ENCODE measurements at places on chromosomes 4 and X.

- DNase-seq, result no peak
Measured at GRCh38 chr4:119550857-119551532, 77.6 kb downstream of the PDE5A start.

DNA sequence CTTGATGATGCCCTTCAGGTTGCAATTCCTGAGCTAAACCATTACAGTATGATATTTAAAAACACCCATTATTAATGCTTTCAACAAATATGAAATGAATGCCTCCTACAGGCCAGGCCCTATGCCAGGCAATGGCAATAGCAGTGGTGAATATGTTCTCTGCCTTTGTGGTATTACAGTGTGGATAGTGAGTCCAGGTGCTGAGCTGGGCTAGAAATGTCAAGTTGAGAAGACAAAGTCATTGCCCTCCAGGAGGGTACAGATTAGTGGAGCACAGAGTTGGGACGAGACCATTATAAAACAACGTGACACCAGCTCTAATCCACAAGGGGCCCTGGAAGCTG, 81.9 kb downstream of the RBM47 start:
- DNase-seq, result no peak

GRCh38 chr4:101191302-101192098, 155.8 kb downstream of the PPP3CA start:
- DNase-seq, result peak; percentile 71

DNA sequence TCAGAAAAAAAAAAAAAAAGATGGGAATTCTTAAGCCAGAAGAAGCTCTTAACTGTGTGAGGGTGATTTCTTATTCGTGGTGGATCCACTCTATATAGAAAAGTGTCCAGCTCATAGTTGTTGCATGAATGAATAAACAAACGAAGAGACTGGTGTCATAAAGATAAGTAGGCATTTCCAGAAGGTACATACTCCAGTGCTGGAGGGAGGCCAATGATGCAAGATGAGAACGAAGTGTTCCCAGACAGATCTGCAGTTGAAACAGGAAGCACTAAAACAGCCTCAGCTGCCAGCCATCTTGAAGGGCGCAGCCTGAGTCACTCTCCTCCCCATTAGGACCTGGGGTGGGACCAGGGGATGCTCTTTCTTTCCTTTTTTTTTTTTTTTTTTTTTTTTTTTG, 47.4 kb upstream of the HOPX start:
- DNase-seq, result no peak

DNA sequence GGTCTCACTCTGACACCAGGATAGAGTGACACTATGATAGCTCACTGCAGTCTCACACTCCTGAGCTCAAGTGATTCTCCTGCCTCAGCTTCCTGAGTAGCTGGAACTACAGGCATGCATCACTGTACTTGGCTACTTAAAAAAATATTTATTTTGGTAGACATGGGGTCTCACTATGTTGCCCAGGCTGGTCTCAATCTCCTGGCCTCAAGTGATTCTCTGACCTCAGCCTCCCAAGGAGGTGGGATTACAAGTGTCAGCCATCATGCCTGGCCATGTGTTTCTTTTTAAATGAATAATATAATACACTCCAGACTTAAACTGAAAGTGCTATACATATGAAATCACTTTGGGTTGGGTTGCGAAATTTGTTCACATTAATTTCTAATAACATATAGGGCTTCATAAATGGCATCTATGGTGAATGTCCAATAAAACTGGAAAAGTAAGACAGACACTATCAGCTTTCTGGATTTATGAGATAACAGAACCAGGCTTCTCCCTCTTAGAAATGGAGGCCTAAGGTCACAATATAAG, 48.0 kb downstream of the SEC24D start:
- DNase-seq, result no peak

DNA sequence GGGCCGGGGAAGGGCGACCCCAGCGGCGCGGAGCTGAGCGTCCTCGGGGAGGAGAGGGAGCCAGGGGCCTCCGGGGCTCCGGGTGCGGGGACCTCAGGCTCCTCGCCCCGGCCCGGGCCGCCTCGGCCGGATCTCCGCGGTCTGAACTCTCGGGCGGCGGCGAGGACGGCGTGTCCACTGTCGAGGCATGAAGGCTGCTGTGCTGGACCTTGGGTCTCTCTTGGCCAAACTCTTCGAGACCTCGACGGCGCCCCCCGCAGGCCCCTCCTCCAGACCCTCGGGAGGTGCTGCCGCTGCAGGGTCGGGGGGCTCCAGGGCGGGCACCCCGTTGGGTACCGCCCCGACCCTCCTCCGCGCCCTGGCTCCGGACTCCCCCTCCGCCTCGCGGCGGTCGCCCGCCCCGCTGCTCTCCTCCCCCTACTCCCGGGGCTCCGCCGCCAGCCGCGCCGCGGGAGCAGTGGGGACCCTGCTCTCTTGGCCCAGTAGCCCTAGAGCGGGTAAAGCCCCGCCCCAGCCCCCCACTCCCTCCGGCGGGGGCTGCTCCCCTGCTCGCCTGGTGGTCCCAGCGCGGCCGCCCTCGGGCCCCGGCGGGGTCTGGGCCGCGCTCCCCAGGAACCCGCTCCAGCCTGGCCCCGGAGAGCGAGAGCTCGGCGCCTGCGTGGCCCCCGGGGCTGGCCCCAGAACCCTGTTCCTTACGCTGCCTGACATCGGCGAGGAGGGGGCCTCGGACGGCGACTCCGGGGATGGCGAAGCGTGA, 564 bp downstream of the FAM149A start:
- DNase-seq, result no peak

DNA sequence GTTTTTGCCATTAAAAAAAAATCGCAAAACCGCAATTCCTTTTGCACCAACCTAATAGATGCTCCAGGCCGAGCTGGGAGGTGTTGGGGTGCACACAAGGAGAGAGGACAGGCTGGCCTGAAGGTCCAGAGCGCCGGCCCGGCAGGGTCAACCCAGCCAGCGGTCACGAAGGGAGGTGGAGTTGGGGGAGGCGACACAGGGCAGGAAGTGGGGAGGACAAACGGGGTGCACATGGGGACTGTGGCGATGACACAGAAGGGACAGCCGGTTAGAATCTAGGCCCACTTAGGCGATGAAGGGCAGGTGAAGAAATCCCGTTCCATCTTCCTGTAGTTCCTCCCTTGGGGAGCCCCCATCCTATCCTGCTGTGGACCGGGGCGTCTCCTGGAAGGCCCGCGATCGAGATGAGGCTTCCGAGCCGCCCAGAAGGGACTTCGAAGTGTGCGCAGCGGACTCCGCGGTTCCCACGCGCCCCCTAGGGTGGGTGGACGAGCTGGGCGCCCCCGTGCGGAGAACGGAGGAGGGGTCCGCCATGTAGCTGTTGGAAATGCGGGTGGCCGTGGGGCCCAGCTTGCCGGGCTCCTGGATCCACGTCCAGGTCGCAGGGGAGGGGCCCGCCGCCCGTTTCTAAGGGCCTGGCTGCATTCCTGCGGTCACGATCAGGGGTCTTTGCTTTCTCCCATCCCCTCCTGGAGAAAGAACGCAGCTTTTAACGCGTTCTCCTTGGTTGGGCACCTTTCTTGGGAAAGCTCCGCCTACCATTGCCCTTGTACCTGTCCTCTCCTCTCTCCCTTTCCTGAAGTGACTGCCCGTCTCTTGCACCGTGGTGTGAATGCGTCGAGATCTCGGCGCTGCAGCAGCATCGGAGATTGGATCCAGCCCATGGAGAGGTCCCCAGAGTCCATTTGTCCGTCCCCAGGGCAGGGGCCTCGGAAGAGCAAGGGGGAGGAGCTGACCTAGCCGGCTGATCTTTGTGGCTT, 17.0 kb upstream of the HPF1 start:
- DNase-seq, result no peak

- DNase-seq, result no peak
Measured at GRCh38 chr4:146442801-146443200, 78.9 kb downstream of the SLC10A7 start.

DNA sequence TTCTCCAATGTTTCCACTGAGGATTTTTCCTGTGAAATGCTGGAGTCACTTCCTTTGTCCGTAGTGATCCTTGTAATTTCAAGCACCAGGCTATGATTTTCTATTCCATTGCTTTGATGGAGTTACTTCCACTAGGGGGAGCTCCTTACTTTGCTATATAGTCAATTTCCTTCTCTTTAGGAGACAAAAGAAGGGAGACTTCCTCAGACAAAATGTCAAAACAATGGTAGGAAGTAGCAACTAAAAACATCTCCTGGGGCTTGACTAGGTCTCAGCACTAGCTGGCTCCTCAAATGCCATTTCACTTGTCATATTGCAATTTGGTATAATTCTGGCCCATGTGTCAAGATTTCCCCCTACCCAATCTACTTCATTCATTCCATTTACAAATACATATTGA, 24.1 kb downstream of the ZCCHC12 start:
- DNase-seq, result peak; percentile 65

DNA sequence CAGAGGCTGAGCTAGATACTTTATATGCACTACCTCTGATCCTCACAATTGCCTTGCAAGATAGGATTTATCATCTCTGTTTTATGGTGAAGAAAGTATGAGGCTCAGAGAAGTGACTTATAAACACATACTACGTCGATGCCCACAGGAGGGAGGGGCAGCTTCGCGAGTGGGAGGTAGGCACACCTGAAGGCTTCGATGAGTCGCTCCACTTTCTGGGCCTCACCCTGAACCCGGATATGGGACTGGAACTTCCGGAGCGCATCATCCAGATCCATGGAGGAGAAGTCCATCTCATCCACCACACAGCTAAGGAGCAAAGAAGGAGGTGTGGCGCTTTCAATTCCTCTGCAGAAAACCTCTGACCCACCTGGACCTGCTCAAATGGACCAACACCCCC, 22.9 kb upstream of the KDM5C start:
- no peak for DNase-seq

DNA sequence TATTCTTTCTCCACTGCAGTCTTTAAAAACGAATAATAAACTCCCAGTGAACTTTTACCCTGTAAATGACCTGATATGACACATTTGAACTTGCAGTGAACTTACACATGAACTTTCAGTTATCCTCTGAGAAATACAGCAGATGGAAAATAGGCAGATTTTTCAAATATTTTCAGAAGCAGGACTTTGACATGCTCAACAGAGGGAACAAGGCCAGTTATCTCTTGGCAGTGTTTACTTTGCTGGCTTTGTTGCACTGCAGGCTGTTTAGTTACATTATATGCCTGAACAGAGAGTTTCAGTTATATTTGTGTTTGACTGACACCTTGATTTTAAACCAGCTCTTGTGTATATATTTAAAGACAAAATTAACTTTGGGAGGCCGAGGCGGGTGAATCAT, 47.6 kb upstream of the FGG start:
- DNase-seq, result no peak

DNA sequence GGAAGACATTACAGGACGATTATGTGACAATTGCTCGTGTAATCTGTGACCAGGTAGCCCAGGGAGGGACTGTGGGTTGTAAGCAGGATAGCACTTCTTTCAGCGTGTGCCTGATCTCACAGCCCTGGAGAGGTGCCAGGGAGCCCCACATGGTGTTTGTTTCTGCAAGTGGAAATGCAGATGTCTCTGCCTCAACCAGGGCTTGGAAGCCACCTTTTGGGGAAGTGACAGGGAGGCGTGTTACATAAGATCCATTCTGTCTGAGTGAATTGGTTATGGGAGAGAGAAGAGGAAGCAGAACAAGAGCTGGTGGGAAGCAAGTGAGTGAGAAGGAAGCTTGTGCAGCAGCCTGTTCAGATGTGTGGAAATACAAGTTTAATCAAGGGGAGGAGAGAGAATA, 104.5 kb upstream of the GATB start:
- peak; percentile 66 for DNase-seq

DNA sequence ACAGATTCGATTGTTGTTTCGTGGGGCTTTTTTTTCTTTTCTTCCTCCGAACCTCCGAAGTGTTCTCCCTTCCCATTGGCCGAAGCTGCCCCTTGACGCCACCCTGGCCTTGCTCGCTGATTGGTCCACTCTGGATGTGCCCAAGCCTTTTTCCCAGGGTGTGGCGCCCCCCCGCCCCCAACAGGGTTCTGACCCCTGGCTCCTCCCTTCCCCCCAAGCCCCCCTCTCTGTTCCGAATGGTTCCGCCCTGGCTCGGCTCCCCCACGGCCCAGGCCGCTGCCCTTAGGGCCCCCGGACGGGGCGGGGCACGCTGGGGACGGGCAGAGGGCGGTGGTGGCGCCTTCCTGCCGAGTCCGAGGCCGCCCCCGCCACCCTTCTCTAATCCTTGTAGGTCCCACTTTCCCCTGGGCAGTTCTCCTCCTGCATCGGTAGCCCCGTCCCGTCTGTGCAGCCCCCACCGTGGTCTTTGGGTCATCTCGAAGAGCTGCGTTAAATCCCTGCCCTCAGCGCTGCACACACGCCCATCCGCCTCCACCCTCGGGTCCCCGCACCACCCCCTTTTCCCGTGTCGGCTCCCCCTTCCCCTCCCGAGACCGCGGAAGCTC, 25.5 kb downstream of the UTP14A start:
- peak; percentile 89 for DNase-seq

DNA sequence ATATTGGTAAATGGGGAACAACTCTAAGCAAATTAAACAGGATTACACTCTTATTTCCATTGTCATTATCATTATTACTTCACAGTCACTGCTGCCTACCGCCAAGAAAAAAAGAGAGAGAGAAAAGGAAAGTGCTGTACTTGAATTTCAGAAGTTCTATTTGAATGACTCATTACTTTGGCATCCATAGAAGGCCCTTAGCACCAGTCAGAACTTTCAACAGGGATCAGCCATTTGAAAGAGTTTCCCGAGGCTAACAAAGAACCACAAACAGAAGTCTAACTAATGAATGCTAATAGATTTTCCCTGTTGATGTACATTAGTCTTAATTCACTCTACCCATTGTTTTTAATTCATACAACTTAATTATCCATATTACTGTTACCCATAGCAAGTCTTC, 116.3 kb downstream of the SHROOM4 start:
- no peak for DNase-seq

All from cerebellum (tissue), 4 donors.